GM12864 (cell line): ENCODE measurements at places on chromosomes 1 and 21.

- DNase-seq = no peak
These were observed 36.9 kb upstream of the POU3F1 start for GRCh38 chr1:38083541-38083940.

DNA sequence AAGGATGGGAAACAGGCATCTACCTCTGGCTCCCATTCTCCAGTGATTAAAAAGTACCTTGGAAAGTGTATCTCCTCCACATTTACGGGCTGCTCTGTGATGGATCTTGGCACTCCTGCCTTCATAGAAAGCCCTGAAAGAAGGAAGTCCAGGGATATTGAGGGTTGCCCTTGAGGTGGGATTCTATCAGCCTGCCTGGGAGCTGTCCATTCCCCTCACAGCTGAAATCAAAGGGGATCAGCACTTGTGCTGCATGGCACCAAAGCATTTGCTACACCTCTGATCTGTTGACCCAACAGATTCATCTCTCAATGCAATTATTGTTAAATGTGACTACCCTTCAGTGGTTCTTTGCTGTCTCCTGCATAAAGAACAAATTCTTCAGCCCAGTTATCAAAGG, 442.0 kb upstream of the RUNX1 start:
- DNase-seq = no peak

- no peak for DNase-seq
These were observed 32.0 kb downstream of the MACO1 start for GRCh38 chr1:25462732-25463131.

DNA sequence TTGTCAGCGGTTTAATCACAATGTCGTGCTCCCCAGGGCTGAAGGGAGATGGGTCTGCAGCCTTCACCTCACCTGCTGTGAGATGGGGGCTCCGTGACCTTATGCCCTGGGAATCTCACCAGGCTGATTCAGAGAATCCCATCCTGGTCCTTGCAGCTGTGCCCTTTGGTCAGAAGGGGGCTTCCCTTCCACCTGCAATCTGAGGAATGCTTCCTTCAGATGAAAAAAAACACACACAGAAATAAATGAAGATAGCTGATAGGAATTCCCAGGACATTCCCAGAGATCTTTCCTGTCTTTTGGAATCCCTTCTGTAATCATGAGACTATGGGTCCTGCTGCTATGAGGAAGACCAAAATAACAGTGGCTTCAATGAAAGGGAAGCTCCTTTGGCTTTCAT, 127.0 kb upstream of the VAMP3 start:
- no peak for DNase-seq

DNA sequence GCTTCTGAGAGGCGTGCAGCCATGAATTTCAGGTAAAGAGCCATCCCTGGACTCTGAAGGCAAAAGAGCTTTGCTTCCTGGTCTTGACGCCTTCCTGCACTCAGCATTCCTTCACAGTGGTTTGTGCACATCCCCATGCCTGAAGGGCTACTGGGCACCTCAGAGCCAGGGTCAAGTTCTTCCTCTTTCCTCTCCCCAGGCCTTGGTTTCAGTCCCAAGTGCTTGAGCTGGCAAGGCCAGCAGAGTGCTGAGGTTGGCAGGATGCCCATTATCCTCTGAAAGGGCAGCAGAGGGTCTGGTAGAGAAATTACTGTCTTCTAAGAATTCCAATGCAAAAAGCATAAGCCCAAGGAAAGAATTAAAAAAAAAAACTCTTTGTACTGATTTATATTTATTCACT, 1064.9 kb downstream of the TTLL7 start:
- DNase-seq = no peak

GRCh38 chr1:110425612-110426152, 18.2 kb upstream of the LAMTOR5 start:
- no peak for DNase-seq

GRCh38 chr1:170593173-170594011, 61.4 kb downstream of the GORAB start:
- DNase-seq = no peak

GRCh38 chr1:34974626-34975025, 10.5 kb downstream of the TMEM35B start:
- DNase-seq = no peak

GRCh38 chr1:200265104-200265503, 144.7 kb downstream of the ZNF281 start:
- no peak for DNase-seq

DNA sequence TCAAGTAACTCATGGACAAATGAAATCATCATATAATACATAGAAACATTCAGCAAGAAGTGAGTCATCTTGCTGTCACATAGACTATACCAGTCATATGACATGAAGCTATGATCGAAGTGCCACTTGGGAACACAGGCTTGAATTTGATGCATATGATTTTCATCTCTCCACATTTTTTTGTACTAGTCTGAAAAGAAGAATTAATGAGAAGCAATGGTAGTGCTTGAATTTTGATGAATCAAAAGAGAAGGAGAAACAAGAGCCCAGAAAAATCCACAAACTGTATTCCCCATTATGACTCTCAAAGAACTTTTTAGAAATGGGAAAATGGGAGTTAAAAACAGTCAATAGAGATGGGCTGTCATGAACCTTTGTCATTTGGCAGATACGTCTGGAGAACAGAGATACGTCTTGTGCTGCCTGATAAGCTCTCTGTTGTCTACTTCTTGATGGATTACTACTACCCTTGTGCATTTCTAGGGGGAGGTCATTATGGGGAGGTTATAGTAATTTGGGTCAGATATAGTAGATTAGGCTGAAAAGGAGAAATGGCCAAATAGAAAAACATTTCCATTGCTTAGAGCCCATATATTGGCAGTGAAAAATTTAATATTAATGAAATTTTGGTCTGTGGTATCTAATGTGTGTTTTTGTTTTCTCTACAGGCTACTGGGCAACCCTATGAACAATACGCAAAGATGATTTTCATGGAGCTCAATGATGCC, 8.0 kb upstream of the LEPR start:
- DNase-seq = no peak

DNA sequence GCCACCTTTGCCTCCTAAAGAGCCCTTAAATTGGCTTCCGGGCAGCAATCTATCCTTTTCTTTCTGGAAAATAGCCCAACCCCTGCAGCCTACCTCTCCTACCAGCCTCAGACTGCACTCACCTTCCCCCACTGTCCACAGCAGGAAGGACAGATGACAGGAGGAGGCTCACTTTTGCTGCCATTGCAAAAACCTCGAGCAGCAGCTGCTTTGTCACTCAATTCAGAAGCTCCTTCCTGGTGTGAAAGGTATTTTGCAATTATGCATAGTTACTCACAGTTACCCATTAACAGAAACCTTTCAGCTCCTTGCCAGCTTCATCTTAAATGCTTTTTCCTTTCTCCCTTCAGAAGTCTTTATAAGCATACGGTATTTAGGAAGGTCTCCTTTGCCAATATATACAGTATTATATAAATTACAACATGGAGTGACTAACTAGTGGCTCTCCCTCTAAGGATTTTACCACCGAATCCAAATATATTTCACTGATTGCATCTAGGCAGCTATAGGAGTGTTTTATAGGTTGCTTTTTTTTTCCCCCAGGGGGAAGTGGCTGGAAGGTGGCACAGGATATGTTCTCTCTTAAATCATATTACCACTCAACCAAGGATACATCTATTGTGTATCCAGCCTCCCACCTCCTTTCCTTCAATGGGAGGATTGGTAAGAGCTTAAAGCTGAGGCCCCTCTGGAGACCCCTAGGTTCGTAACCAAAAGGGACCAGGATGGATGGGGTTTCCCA, 142.1 kb upstream of the IPO9 start:
- no peak for DNase-seq

GRCh38 chr1:186009039-186009737, 275.0 kb downstream of the HMCN1 start:
- no peak for DNase-seq

- no peak for DNase-seq
These were observed 135.3 kb downstream of the GDAP2 start for GRCh38 chr1:117794073-117794472.

DNA sequence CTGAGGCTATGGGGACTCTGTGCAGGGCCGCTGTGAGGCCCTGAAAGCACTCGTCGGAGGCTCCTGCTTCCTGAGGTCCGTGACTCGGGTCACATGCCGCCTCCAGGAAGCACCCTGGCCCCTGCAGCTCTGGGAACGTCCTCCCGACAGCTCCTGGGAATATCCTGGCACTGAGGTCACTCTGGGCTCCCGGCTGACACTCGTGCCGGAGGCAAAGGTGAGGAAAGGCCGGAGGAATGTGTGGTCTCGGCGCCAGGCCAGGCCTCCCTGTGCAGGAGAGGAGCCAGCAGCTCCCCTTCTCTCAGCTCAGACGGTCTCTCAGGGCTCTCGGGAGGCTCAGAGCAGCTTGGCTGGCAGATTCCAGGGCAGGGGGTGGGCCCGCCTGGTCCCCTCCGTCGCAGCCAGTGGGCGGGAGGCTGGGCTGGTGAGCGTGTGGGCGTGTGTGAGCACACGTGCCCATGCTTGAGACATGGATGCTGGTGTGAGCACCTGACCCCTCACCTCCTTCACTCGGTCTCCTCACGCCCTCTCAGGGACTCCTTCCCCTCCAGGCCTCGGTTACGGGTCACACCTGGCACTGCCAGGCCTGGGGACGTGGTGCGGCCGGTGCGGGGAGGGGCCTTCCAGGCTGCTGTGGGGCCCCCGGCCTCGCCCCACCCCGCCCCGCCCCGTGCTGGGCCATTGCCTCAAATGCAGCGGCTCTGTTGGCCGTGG, 5.5 kb upstream of the RNF223 start:
- no peak for DNase-seq

DNA sequence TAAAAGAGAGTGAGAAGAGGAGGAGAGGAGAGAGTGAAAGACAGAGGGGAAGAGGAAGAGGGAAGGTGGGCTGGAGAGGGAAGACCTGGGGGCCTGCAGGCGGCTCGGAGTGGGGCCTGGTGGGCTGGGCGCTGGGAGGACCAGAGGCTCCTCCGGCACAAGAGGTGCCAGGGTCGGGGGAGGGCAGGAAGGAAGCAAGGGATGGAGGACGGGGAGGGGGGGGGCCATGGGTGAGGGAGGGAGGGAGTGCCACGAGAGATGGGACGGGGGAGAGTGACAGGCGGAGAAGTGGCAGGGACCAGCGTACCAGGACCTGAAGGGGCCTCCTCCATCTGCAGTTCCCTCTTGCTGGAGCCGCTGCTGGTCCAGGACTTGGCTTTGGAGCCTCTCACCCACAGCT, 87.7 kb downstream of the CASZ1 start:
- DNase-seq = no peak

DNA sequence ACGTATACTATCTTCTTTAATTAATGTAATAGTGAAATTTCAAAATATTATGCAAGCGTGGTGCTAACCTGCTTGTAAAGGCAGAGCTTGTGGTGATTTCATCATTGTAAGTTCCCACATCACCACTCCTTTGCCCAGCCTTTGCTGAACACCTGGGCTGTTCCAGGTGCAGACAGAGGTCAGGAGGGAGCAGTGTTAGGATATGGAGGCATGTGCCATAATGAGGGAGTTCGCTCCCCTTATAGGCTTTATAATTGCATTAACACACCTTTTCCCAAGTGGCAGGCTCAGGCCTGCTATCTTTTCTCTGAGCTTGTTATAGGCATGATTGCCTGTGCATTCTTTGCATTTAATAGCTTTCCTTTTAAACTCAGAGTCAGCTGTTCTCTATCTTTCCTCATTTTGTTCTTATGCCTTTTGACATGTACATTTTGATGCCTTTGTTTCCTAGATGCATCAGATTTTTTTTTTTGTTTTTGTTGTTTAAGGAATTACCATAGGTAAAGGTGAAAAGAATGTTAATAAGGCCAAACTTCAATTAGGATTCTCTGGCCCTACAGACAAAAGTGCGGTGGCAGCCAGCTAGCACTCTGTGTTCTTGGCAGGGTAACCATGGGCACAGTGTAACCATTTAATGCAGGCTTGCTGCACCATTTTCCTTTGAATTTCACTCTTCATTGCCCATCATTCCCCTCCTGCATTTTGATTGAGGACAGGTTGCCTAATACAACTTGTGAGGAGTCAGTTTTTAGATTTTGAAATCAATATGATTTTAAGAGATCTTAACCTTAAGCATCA, 12.6 kb downstream of the NPL start:
- DNase-seq = no peak

DNA sequence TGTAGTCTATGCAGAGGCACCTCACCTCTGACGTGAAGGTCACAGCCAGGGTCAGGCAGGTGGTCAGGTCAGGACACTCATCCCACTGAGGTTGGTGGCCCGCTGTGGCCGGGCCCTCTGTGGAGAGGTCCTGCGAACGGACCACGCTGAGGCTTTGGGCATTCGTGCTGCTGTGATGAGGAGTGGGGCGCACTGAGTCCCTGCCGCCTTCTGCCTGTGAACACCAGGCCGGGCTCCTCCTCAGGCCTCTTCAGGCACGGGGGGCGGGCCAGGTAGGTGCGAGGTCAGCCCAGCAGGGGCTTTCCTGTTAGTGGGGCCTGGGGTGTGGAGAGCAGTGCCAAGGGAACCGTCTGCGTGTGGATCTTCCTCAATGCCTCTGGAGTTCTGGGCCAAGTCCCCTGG, 39.0 kb downstream of the COQ8A start:
- no peak for DNase-seq

DNA sequence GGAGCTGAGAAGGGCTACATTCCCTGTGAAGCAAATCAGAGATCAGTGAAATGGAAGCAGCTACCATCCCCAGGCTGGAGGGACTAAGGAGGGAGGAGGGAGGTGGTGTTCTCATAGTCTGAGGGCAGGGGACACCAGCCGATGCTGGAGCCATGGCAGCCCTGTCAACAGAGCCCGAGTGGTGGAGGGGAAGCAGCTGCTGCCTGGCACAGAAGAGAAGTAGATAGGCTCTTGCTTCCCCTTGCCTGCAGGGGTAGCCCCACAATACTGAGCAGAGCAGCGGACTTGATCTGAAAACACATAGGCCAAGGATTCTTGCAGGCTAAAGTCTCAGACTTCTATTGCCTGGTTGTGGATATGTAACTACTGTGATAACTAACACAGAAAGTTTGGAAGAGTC, 255.1 kb downstream of the FGGY start:
- no peak for DNase-seq

DNA sequence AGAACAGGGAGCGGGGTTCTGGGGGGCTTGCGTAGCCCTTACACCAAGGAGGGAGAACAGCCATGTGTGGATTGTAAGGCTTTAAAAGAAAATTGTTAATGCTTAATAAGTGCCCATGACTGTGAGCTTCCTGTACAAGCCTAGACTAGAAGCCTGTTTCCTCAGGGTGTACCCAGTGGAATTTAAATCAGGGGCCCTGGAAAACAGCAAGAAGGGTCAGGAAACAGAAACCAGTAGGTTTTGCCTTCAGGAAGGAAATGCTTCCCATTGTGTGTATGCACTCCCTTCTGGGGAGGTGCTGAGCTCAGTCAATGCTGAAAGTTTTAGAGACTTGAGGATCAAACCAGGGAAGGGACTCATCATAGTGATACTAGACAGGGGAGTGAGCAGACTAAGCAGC, 12.7 kb downstream of the UTP11 start:
- no peak for DNase-seq
